Cardiac septum (tissue), 1 donor: ENCODE measurements at places on chromosomes 5 and 9. TPM values are rescaled to one million over a fixed set of nuclear protein-coding genes. Genes with fewer than 3 reads are reported as not detected.

Gene CD180
- 0.48 TPM for total RNA-seq

Gene DROSHA
- total RNA-seq, result 34.1 TPM

Gene FBP2
- total RNA-seq, result not detected

Gene ZBED3
- total RNA-seq, result 6.4 TPM

Gene ZNF608
- total RNA-seq, result 18.8 TPM

Gene KCNN2
- total RNA-seq, result 2.6 TPM

Gene FAXDC2
- 10.1 TPM for total RNA-seq

Gene IFNA21
- total RNA-seq, result not detected

Gene AOPEP
- 260 TPM for total RNA-seq

Gene FSTL4
- total RNA-seq, result not detected

Gene PAEP
- total RNA-seq, result not detected

Gene PCDHGA3
- total RNA-seq, result 22.9 TPM

Gene NRARP
- total RNA-seq, result 11.7 TPM

- DNase-seq, result no peak
Observed at GRCh38 chr5:125673359-125673950, 749.8 kb upstream of the GRAMD2B start.

DNA sequence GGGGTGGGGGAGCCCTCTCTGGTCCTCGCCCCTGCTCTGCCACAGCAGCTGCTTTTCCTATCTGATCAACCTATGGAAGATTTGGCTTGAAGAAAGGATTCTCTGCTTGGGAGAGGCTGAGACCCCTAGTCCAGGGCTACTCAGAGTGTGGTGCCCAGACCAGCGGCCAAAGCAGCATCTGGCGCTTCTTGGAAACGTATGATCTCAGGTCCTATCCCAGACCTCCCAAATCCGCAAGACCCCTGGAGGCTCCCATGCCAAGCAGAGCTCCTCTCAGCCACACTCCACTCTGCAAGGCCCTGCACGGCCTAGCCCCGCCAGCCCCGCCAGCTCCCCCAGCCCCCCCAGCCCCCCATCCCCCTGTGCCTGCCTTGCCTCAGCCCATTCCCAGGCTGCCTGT, 181.7 kb downstream of the GAPVD1 start:
- peak; percentile 20 for DNase-seq

DNA sequence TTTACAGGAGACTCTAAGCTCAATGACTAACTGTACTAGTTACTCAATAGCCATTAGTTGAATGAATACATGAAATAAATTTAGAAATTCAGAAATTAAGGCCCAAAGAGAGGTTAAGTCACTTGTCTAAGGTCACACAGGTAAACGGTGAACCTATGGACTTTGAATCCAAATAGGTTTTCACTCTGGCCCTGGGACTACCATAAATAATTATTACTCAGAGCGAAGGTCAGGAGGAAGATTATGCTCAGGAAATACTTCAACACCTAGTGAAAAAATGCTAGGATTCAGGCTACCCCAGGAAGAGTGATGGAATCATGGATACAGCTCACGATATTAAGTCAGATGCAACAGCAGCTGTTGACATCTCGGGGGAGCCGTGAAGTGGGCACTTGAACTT, 417.4 kb downstream of the GABRG2 start:
- no peak for DNase-seq

- no peak for DNase-seq
Observed at GRCh38 chr5:108081707-108082106, 300.2 kb downstream of the FBXL17 start.

- DNase-seq, result no peak
Observed at GRCh38 chr9:86186696-86187095, 72.8 kb downstream of the C9orf153 start.

DNA sequence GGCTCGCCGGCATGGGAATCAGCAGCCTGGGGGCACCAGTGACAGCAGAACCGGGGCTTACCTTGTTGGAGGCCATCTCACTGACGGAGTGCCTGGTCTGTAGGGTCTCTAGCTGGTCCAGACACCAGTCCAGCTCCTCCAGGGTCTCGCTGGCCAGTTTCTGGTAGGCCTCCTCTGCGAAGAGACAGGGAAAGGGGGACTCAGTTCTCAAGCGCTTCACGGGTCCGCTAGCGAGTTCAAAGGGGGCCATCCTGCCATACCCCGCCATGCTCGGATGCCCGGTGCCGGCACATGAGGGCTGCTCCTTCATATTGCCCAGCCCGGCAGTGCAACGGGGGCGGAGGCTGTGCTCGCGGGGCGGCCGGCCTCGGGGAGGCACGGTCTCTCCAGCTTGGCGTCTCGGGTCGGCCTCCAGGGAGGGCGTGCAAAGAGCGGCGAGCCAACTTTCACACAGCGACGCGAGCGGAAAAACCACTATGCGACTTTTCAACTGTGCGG, 456.0 kb downstream of the RAB3C start:
- no peak for DNase-seq

GRCh38 chr5:58946230-58946629, 363.4 kb downstream of the RAB3C start:
- DNase-seq, result no peak

GRCh38 chr5:67189079-67189354, 7.6 kb downstream of the CD180 start:
- DNase-seq, result no peak

DNA sequence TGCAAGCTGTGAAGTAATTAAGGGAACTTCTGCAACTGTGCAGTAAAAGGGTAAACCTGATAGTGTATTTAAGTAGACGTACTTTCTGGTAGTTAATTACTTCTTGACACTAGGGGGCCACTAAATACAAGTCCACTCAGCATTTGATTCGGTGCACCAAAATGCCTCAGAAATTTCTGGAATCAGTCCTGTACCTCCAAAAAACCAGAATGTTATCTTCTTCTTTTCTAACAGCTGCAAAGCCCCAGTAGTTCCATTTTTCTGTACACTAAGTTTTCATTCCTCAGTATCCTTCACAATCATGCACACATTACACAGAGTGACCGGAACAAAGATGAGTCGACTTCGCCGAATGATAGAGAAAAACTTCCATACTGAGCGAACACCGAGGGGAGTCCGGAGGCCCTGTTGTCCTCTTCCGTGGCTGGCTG, 484 bp downstream of the GFM2 start:
- DNase-seq, result no peak

GRCh38 chr5:178993236-178993765, 1.8 kb downstream of the GRM6 start:
- no peak for DNase-seq

- DNase-seq, result no peak
Observed at GRCh38 chr9:13131416-13131815, 148.1 kb downstream of the MPDZ start.

- DNase-seq, result no peak
Observed at GRCh38 chr9:95422650-95423049, 94.1 kb downstream of the PTCH1 start.

GRCh38 chr5:66621146-66621545, 25.0 kb downstream of the MAST4 start:
- no peak for DNase-seq

DNA sequence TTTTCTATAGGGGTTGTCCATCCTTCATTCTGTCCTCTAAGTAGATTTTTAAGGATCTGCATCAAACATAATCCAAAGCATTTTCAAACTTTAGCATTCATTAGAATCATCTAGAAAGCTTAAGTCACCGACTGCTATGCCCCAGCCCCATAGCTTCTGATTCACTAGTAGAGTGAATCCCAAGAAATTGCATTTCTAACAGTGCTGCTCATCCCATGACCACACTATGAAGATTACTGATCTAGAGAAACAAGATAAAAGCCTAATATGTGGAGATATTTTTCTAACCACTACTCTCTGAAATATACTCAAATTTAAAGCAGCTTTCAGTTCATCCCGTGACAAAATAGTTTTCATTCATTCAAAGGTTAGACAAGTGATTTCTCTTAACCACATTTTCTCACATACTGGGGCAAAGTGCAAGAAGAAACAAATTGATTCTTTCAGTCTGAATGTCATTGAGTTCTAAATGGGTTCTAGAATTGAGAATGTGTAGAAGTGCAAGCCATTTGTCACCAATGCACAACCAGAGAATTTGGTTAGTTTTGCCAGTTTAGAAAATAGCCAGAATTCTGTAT, 286.9 kb upstream of the CD180 start:
- DNase-seq, result no peak

- no peak for DNase-seq
Observed at GRCh38 chr5:43564289-43564850, 7.5 kb upstream of the PAIP1 start.

GRCh38 chr9:138120072-138120471, 242.5 kb downstream of the CACNA1B start:
- no peak for DNase-seq

DNA sequence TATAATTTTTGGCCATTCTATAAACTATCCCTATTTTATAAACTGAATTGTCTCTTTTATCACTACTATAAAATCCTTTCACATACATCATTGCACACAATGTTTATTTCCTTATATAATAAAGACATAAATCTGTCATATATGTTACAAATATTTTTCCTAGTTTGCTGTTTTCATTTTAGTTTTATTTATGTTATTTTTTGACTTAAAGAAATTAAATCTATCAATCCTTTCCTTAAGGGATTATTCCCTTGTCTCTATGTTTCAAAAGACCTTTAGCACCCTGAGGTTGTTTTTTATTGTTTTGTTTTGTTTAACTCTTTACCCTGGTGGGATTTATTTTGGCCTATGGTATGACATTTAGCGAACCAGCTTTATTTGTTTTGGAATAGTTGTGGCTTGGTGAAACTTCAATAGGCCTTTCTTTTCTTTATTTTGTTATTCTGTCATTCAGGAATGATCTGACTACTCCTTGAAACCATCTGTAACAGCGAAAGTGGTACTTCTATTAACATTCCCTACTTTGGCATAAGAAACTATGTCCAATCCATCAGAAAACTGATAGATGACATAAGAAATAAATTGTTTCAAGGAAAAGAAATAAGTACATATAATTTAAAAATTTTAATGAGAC, 125.9 kb downstream of the CEP120 start:
- DNase-seq, result no peak

DNA sequence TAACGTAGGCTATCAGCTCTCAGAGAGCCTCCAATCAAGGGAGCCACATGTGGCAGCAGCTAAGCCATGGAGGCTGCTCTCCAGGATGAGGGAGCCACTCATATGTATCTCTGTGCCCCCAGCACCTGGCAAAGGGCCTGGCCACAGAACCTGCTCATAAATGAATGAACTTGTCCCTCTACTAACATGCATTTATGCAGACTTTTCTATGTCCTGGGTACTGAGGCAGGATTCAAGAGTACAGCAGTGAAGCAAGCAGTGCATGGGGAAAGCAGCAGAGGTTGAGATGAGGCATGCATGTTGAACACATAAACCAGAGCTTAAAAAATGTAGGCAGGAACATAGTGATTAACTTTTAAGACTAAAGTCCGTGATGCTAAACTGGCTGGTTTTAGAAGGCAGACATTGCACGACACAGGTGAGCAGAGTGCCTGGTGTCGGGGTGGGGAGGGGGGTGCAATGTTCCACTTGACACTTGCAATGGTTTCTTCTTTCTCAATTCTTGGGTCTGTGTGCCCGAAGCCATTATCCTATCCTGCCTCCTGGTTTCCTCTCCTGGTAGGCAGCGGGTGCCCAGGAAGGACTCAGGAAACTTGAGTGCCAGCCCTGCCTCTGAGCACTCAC, 142.8 kb upstream of the ALDH1B1 start:
- no peak for DNase-seq

- DNase-seq, result peak; percentile 80
Observed at GRCh38 chr9:87497604-87498045, at the start of gene DAPK1. Gene DAPK1, plus strand, starts transcription at chr9:87497867. Its CDS starts 1,211 bp downstream, at chr9:87499078.

DNA sequence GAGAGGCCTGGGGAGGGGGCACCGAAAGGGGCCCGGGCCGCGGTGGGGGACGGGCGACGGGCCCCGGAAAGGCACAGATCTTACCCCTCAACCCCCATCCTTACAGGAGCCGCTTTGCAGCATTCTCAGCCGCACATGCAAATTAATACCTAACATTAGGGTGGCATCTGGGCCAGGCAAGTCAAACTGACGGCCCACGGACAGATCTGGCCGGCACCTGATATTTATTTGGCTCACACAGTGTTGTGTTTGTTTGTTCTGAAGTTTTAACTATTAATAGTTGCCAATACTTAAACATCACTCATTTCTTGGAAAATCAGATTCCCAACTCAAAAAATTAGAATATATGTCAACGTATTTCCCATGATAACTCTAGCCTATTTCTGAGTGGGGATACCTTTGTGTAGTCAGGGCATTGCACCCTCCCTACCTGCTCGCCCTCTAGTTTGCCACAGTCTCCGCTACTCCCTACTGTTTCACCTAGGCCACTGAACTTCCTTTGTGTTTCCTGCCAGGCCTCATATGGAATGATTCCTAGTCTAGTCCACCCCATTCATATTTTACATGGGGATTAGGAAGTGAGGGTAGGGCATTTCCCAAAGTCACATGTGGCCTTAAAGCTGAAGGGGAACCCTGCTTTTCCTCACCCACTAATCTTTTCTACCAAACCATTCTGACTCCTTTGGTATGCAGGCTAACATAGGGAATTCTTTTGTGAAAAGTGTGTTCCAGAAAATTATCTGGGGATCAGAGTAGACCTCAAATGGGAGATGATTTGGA, 71.9 kb upstream of the LARP1 start:
- no peak for DNase-seq

GRCh38 chr5:149410071-149410470, 31.0 kb upstream of the IL17B start:
- no peak for DNase-seq

GRCh38 chr5:159178978-159179377, 30.4 kb downstream of the RNF145 start:
- no peak for DNase-seq

DNA sequence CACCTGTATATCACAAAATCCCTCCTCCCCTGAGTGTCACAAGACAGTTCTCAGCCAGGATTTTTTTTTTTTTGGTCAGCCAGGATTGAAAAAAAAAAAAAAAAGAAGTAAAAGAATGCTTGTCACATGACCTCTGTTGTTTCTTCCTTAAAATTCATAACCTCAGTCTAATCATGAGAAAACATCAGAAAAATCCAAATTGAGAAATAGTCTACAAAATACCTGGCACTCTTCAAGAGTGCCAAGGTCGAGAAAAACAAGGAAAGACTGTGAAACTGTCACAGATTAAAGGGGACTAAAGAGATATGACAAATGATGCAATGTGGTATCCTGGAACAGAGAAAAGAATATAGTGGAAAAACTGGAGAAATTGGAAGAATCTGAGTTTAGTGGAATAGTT, 58.5 kb upstream of the SUB1 start:
- no peak for DNase-seq

GRCh38 chr5:96873449-96873848, 2.9 kb upstream of the ERAP2 start:
- DNase-seq, result no peak

GRCh38 chr5:98630621-98631020, 142.8 kb upstream of the RGMB start:
- DNase-seq, result no peak
